ENCODE measurements at places on chromosomes 5 and 9.

DNA sequence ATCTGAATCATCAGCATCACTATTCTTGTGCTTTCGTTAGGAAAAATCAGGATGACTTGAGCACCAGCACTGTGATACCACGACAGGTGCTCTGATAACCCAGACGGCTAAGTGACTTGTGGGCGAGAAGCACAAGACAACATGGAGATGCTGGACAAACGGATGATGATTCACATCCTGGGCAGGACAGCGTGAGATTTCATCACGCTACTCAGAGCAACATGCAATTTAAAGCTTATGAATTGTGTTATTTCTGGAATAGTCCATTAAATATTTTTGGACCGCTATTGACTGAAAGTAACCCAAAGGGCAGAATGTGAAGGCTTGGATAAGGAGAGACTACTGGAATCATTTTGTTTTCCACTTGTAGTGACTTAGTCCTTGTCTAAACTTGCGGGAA, 114.8 kb upstream of the DAPK1 start:
- DNase-seq, result no peak

- no peak for DNase-seq
Observed at GRCh38 chr5:149407323-149408251, 28.5 kb upstream of the IL17B start.

- no peak for DNase-seq
Observed at GRCh38 chr5:77957-78804, 13.8 kb upstream of the PLEKHG4B start.

- no peak for DNase-seq
Observed at GRCh38 chr9:87389936-87390335, 107.7 kb upstream of the DAPK1 start.

- no peak for DNase-seq
Observed at GRCh38 chr9:90640361-90640760, 2.3 kb downstream of the DIRAS2 start.

DNA sequence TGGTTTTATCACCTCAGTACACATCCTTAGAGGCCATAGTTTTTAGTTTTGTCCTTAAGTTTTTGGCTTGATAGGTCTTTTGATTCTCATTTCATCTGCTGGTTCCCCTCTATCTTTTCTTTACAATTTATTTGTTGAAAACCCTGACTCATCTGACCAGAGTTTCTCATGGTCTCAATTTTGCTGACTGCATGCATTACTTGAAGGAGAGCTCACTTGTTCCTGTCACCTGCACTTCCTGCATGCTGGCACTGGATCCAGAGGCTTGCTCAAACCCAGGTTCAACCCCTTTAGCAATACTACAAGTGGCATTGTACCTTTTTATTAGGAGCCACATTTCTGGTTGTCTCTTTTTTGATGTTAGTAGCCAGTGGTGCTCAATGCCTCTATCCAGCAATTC, 26.7 kb downstream of the FBXO10 start:
- no peak for DNase-seq

DNA sequence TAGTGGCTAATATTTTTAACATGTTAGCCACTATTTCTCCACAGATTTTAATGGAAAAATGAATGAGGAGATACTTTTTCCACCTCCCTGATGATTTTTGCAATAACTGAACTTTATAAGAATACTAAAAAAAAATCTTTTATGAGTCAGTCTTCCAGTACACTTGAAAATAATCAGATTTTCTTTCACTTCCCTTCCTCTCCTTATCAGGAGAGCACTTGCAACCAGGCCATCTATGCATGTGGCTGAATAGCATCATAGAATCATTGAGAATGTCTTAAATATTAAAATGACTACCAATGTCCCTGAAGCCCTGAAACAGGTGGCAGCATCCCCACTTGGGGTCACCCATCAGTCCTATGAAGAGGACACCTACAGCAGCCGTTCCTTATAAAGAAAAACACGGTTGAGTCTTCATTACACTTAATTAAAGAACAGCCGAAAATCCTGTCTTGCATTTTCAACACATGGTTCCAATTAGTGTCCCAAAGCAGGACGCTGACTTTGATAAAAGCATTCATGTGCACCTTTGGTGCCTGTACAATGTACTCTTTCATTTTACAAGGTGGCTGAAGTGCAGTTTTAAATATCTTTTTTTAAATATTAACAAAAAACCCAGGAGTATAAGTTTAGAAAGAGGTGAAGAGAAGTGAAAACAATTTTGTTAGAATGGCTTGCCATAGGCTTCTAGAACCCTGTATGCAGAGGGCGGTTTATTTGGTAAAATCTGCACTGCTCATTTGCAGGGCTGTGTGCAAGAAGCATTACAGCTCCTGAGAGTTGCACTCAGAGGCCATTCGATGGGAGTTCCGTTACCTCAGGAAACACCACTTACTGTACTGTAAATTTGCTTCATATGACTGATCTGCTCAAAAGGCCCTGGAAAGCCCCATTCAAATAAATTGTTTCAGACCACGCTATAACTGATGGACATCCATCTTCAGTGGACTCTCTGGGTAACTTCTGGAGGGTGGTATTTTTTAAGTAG, 106.9 kb upstream of the VCAN start:
- no peak for DNase-seq

DNA sequence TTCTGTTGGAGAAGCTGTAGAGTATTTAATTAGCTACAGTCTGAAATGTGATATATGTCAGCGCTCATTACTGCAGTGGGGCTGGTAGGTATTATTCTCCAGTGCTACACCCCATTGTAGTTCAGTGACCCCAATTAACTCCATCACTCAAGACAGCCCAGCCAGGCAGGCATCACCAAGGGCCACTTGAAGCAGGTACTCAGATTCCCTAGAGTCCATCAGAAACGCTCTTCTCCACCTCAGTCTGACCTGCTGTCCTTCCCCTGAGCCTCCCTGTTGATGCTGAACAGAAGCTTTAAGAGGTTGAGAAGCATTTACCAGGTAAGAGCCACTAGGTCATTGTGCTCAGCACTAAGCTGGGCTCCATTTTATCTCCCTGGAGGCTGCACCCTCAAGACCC, 71.8 kb downstream of the GALNT10 start:
- peak; percentile 30 for DNase-seq

DNA sequence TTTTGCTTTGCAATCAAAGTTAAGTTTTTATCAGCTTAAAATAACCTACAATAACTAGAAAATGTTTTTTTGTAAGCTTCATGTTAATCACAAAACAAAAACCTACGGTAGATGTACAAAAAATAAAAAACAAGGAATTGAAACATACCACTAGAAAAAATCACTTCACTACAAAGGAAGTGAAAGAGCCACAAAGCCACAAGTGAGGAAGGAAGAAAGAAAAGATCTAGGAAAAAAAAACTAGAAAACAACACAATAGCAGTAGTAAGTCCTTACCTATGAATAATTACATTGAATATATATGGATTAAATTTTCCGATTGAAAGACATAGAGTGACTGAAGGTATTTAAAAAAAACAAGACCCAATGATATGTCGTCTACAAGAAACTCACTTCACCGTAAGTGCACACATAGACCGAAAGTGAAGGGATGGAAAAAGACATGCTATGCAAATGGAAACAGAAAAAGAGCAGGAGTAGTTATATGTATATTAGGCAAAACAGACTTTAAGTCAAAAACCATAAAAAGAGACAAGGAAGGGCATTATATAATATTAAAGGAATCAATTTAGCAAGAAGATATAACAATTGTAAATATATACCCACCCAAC, 13.4 kb upstream of the ZDHHC21 start:
- DNase-seq, result no peak

DNA sequence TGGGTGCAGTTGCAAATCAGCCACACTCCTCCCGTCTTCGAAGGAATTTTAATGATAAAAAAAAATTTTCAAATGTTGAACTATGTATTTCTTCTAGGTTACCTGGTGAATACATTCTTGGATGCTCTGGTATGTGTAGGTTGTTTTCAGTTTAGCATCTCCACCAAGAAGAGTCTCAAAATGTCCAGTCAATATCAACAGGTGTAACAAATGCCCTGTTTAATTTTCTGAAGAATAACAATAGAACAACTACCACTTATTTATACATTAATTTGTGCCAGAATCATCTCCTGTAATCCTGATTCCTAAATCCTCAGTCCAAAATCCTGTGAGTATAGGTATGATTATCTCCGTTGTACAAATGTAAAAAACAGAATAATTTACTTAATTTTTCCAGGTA, 67.8 kb downstream of the EBF1 start:
- DNase-seq, result no peak

DNA sequence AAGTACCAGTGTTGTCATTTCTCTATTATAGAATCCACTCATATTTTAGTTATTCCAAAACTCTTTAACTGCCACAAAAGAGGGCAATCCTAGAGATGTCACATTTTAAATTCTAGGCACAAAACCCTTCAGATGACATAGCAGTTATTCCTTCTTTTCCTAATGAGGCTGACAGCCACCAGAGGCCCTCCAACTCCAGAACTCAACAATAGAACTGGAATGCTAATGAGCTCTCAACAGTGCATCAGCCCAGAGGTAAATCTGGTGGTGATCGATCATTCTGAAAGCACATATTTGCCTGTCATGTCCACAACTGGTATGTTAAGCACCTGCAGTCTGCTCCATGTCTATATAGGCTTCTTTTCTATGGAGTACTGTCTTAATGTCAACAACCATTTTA, 40.2 kb upstream of the RAB3C start:
- no peak for DNase-seq

DNA sequence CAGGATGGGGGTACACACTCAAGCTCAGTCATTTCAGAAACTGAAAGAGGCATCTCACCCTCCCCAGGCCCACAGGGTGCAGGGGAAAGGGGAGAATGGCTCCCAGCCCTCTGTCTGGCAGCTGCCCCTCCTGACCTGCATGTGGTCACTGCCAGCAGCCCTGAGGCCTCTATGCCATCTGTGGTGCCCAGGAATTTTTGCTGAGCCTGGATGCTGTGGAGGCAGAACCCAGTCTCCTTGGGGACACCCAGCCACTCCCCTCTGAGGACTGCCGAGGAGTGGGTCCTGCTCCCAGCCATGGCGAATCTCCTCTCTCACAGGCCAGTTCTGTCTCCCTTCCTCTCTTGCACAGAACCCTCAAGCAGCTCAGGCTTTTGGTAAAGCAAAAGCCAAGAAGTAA, 104.0 kb upstream of the ALDH1B1 start:
- no peak for DNase-seq

- peak; percentile 94 for DNase-seq
Observed at GRCh38 chr9:127937388-127938297, at the start of gene DPM2. TSS of gene DPM2 (minus strand) at chr9:127937854. CDS start at chr9:127937820, 34 bp downstream.

DNA sequence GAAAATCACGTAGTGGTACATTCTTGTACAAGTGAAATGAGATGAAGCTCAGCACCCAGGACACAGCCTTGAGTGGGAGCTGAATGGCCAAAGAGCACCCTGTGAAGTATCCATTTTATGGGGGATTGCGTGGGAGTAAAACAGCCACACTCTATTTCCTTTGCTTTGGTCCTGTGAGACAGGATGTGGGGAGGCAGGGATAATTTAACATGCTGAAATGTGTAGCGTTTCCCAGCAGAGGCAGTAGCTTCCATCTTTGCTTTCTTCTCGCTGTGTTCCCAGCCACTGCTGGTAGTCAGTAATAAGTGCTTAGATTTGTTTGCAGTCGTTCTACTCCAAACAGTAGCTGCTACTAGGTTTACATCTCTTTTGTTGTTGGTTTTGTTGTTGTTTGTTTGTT, 4.4 kb downstream of the IL31RA start:
- DNase-seq, result no peak

- no peak for DNase-seq
Observed at GRCh38 chr5:172877466-172878260, 43.6 kb downstream of the ERGIC1 start.

DNA sequence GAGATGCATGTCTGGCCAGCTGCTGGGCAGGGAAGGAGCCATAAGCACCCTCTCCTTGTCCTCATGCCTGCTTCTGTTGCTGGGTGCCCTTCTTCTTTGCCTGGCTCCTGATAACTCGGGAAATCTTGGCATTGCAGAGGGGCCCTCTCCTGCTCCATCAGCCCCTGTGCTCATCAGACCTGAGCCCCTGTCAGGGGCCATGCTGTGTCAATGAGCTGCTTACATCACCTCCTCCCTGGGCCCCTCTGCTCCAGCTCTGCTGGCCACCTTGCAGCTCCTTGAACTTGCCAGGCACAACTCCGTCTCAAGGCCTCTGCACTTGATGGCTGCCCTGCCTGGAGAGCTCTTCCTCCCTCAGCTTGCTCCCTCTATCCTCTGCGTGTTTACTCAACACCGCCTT, 194.3 kb downstream of the TTLL11 start:
- no peak for DNase-seq

DNA sequence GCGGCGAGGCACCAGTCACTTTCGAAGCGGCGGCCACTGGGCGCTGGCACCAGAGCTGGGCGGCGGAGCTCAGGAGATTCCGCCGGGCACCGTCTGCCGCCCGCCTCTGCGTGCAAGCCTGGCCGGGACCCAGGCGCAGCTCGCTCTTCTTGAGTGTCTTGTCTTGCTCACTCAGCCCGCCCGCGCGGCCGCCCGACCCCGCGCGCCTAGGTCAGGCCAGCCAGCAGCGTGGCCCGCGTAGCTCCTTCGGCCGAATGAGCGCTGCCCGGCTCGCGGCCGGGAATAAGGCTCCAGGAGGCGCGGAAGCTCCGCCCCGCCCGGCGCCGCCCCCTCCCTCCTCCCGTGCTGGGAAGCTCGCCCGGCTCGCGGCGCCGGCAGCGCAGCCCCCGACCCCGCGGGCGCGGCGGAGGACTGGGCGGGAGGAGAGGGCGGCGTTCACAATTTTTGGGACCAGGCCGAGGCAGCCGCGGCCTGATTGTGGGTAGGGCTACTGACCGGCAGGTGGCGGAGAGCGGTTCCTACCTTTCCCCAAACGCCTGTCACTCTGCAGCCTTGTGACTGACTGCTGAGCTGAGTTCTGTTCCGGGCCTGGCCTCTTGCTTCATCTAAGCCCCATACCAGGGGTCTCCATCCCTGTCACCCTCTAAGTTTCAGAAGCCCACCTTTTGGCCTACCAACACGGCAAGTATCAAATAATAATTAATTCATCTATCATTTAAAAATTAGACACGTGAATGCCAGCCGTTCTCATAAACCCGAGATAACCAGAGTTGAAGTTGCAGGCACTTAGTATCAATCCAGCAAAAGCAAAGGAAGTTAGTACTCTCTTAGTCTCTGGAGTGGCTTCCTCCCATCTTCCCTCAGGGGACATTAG, at the start of gene HBEGF:
HBEGF (minus strand) TSS at position 256 of the 874 bp plus-strand sequence. CDS start 275 bp downstream, outside the sequence.
- peak; percentile 50 for DNase-seq

DNA sequence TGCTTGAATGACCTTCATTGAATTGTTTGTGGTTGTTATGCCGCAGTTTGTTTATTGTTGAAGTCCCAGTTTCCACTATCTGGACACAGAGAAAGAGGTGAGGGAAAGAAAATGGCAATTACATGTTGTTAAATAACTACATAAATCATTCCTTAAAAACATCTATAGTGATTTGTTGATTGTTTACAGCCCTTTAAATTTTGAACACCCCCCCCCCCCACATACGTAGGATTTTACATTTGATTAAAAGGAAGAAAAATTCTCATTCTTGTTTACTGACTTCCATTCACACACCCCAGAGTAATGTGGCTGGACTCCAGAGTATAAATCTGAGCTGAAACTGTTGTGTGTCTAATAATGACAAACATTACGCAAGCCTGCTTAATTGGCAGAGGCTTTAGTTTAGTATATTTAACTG, 87.1 kb upstream of the FAM174A start:
- DNase-seq, result no peak

DNA sequence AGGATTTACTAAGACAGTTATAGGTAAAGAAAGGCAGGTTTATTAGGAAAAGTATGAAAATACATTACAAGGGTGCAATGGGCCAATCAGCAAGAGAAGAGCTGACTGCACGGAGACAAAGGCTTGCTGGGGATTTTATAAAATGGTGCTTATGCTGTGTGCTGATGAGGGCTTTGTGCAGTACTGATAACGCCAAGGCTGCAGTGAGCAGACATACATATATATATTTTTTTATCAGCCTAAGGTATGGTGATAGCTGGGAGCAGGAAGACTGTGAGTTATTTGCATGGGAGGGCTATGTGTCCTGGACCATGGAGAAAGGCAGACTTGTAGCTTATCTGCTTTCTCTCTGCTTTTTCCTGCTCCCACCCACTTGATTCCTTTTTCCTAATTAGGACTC, 208.1 kb upstream of the ACTBL2 start:
- no peak for DNase-seq

All from NCI-H2171 treated with DMSO at 0.1 percent for 48 hours (cell line).